ENCODE measurements at places on chromosomes 11 and 22. TPM values are rescaled to one million over a fixed set of nuclear protein-coding genes. Genes with fewer than 3 reads are reported as not detected.

KDM4E gene
- not detected for total RNA-seq

SIDT2 gene
- 19.7 TPM for total RNA-seq

RAG2 gene
- total RNA-seq, result not detected

CFAP68 gene
- total RNA-seq, result 14.1 TPM
